ENCODE measurements at places on chromosomes 12 and 14.

DNA sequence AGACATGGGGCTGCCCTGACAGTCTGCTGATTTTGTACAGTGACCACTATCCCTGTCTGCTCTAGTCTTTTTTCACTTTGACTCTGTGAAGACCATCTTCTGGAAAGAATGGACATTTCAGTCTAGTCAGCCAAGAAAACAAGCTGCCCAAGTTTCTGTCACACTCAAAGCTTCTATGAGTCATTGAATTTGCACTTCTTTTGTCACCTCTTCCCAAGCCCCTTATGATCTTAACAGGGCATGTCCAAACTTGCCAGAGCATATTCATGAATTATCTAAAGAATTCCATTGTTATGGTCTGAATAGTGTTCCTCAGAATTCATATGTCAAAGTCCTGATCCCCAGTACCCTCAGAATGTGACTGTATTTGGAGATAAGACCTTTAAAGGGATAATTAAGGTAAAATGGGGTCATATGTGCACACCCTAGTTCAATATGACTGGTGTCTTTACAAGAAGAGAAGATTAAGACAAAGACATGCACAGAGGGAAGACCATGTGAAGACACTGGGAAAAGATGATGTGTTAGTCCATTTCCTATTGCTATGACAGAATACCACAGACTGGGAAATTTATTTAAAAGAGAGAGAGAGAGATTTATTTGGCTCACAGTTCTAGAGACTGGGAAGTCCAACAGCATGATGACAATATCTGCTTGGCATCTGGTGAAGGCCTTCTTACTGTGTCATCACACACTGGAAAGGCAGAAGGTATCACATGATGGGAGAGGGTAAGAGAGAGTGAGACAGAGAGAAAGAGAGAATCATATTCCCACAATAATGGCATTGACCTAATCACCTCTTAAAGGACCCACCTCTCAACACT lies 242.6 kb downstream of the BTG1 start:
- no peak for DNase-seq

- DNase-seq, result no peak
Observed at GRCh38 chr14:43360239-43360638, 1146.8 kb downstream of the FSCB start.

DNA sequence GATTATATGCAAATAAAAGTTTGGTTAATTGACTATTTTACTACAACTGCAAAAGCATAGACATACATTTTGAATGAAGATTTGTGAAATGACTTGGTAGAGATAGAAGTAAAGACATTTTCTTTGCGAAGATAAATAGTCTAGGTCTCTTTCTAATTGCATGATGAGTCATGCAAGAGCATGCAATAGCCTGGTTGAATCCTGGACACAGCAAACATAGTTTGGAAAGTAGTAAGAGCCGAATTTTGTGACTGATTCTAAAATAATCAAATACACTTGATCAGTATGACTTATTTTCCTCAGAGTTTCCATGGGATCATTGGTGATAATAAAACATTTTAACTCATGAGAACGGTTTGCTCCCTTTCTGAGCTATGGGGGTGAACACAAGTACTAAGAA lies 27.7 kb upstream of the CAND1 start:
- DNase-seq, result no peak

- no peak for DNase-seq
Observed at GRCh38 chr14:86003998-86004397, 474.1 kb downstream of the FLRT2 start.

DNA sequence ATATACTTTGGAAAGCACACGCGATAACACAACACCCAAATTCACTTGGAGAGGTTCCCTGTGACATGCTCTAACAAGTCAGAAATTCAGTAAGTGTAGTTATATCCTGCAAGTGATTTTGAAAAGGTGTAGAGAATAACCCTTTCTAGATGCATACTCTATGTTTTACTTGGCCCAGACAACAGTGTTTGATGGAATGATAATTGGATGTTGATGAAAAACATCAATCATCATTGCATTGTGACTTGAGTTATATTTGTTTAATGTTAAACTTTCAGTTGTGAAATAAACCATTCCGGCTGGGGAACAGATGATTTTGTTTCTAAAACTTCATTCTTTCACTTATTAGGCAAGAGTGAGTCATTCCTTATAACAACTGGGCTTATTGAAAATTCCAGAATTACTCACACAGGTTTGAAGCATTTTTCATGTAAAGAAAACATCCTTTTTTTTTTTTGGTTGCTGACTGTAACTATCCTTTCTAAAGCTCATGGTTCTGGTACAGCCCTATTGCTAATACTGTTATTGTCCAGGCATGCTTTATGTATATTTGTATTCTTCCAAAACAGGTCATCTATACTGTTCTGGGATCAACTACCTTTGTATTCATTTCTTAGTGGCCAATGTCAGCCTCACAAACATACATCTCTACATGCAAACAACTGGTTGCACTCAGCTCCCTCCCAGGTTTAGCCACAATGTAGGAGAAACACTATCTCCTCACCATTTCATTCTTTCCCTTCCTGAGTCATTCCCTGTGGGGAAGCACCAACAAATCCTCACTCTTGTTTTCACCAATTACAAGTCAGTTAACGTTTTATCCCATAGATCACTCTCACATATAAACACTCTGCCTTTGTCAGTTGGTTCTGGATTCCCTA lies 121.2 kb upstream of the LRIG3 start:
- no peak for DNase-seq

DNA sequence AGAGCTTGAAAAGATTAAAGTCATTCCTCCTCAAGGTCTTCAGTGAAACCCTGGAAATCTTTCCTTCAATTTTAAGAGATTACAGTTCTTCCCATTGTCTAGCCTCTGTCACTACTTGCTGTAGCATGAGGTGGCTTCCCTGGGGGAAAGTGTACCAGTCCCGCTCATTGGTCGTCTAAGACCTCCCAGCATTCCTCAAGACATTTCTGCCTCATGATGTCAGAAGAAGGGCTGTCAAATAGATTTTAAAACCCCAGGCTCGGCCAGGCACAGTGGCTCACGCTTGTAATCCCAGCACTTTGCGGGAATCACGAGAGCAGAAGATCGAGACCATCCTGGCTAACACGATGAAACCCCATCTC lies 46.7 kb downstream of the SMUG1 start:
- no peak for DNase-seq

DNA sequence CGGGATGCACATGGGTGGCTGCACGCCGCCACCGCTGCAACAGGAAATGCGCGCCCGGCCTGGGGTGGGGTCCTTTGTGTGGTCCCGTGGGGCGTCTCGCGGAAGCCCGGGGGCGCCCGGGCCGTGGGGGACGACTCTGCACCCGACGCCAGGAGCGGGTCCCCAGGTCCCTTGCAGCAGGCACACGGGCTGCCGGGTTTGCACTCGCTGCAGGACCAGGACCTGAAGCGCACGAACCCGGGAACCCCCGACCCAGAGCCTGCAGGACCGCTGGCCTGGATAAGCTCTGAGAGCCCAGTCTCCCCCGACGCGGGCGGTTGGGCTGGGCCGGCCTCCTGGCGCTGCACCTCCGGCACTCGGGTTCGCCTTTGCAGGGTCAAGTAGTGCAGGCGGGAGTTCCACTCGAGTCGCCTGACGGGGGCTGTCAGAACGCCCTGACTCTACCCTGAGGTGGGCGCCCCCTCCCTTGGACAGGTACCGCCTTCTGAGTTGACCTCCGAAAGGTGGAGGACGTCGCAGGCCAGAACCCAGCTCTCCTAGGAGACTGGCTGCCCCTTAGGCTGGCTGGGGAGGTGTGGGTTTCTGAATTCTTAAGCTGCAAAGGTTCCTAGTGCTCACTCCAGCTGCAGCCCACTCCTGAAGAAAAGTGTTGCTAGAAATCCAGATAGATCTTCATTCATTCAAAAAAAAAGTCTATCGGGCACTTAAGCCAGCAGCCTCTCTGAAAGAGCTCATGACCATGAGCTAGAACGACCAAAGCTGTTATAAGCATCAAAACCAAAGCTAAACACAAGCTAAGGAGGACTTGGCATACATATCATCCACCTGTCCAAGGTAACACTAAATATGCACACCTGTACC lies 68.0 kb downstream of the RNF34 start:
- DNase-seq, result no peak

- DNase-seq, result no peak
Observed at GRCh38 chr12:53751336-53752191, at the start of gene CISTR. CISTR (minus strand) TSS chr12:53751979.

- DNase-seq, result no peak
Observed at GRCh38 chr14:81565441-81566290, 32.0 kb upstream of the SEL1L start.

DNA sequence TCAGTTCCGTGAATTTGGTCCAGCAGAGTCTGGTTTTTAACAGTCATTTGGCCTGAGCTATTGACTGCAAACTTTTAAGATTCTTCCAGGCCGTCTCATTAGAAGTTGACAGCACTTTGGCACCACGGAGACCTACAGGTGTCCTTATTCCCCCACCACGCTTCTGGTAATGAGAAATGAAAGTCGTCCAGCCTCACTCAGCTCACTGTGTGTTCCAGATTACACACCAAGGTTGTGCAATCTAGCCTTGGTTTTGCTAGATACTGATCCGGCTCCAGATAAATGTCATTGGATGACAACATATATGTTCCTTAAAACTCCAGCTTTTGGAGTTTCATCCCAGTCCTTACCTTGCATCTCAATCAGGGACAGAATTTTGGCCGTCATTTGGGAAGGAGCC lies 210.4 kb downstream of the CHST11 start:
- no peak for DNase-seq

GRCh38 chr14:20522332-20522731 lies 17.0 kb downstream of the RNASE10 start:
- DNase-seq, result no peak

DNA sequence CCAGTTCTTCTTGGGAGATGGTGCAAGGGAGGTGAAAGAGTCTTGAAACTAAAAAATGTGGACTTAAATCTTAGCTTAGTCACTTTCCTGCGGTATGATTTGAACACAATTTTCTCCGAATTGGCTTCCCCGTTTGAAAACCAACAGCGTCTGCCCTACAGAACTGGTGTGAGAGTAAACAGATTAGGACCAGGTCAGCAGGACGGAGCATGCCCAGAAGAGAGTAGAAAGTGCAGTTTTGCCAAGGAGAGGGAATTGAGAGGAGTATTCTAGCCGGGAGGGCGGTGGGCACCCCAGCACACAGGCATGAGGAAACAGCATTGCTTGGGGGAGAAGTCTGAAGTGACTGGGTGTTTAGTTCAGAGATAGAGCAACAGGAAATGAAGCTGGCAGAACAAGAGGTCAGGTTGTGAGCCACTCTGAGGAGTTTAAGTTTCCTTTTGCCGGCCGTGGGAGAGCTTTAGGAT lies 927.1 kb downstream of the VRK1 start:
- no peak for DNase-seq

DNA sequence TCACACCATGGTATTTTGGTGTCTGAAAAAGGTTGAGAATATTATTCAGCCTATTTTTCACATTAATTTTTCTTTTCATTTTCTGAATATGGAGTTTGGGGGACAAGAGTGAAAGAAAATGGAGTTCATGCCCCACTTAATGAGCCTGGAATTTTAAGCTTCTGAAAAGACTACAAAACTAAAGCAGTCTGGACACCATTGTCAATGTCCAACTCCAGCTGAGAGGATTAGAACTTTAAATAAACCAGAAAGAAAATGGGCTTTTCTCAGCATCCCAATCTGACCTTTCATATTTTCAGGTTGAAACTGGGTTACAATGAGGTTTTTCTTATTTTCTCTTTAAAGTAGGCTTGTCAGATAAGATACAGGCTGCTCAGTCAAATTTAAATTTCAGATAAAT lies 207.7 kb downstream of the SLC6A15 start:
- no peak for DNase-seq

- peak; percentile 4 for DNase-seq
Observed at GRCh38 chr12:131835616-131836171, 7.5 kb downstream of the MMP17 start.

DNA sequence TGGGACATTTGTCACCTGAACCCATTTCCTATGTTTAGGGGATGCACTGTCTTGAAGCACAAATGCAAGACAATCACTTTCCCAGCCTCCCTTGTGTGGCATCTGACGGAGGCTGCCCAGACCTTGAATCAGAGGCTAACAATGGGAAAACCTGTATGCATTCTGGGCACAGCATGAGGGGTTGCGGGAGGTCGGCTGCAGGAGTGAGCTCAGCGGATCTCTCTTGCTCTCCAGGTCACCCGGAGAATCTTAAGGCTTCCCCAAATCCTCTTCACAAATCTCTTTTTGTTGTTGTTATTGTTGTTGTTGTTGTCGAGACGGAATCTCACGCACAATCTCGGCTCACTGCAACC lies 15.3 kb downstream of the NFKBIA start:
- no peak for DNase-seq

- no peak for DNase-seq
Observed at GRCh38 chr12:94140556-94140955, 7.8 kb upstream of the PLXNC1 start.

DNA sequence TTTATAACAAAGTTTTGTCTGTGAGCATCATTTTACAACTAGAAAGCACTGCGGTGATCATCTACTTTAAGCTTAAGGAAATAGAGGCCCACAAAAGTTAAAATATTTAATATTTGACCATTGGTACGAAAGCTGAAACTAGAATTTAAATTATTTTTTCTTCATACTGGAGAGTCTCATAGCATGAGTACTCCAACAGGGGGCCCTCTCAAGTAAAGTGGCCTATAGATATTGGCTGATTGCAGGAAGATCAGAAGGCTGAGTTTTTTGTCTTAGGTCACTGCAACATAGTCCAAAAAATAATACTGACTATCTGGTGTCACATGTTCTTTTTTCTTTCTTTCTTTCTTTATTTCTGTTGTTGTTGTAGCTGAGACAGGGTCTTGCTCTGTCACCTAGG lies 75.3 kb upstream of the ZDHHC17 start:
- DNase-seq, result no peak

- no peak for DNase-seq
Observed at GRCh38 chr12:56110571-56110970, 5.9 kb upstream of the RPL41 start.

DNA sequence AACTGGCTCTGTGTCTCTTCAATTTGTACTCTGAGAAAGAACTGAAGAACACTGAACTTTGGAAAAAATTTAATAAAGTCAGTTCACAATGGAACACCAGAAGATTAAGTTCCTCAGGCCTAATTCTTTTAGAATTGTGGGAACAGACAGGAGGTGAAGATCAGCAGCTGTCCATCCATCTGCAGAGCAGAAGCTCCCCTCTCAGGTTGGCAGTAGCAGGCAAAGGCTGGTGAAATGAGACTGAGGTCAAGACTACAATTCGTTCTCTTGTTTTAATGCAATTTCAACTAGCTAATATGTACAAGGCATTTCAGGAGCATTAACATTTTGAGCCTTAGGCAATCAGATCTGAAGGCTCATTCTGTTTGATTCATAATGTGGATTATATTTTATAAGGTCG lies 10.3 kb upstream of the TRHDE start:
- no peak for DNase-seq

- DNase-seq, result no peak
Observed at GRCh38 chr14:35632676-35633075, 98.7 kb downstream of the INSM2 start.
